ENCODE measurements at places on chromosomes 6 and 20. TPM values are rescaled to one million over a fixed set of nuclear protein-coding genes. Genes with fewer than 3 reads are reported as not detected.

The TTI1 gene
- total RNA-seq: 43.1 TPM

The CYP39A1 gene
- total RNA-seq: not detected

The PCSK2 gene
- not detected for total RNA-seq

The PMEPA1 gene
- 0.57 TPM for total RNA-seq

The BACH2 gene
- 68.1 TPM for total RNA-seq

The SMOC2 gene
- not detected for total RNA-seq

The SNAP91 gene
- not detected for total RNA-seq

The TMC2 gene
- total RNA-seq: not detected

The SPINT3 gene
- not detected for total RNA-seq

The MRAP2 gene
- total RNA-seq: not detected

The FOXS1 gene
- total RNA-seq: not detected

The B3GALT4 gene
- total RNA-seq: 5.6 TPM

The OTOR gene
- total RNA-seq: not detected

The GGTLC1 gene
- not detected for total RNA-seq

The FLOT1 gene
- 252 TPM for total RNA-seq

The FAM209B gene
- total RNA-seq: 1.2 TPM

The WFDC8 gene
- not detected for total RNA-seq

The MOG gene
- total RNA-seq: not detected

DNA sequence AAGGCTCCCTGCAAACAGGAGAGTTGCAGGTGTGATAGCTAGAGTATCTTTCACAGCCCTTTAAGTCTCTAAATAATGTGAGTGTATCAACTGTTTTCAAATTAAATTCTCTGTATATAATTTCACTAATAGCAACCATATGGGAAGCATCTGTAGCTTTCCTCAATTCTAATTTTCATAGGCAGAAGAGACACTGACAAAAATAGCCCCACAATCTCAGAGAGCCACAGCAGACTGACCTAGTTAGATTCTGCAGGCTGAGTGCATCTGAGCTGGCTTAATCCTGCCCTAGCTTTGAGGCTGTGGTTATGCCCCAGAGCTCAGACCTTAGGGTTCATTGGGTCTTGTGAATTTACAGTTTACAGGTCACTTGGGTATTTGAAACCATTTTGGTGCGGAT, 63.9 kb downstream of the MAP7 start:
- DNase-seq: no peak

- DNase-seq: no peak
These were observed 14.7 kb upstream of the TAF4 start for GRCh38 chr20:62080249-62080990.

- peak; percentile 25 for DNase-seq
These were observed 357.9 kb downstream of the FARS2 start for GRCh38 chr6:5619249-5619648.

- DNase-seq: no peak
These were observed 83.2 kb downstream of the LAMP5 start for GRCh38 chr20:9597547-9597946.

GRCh38 chr6:106886081-106886843, 88.3 kb downstream of the CD24 start:
- DNase-seq: no peak

DNA sequence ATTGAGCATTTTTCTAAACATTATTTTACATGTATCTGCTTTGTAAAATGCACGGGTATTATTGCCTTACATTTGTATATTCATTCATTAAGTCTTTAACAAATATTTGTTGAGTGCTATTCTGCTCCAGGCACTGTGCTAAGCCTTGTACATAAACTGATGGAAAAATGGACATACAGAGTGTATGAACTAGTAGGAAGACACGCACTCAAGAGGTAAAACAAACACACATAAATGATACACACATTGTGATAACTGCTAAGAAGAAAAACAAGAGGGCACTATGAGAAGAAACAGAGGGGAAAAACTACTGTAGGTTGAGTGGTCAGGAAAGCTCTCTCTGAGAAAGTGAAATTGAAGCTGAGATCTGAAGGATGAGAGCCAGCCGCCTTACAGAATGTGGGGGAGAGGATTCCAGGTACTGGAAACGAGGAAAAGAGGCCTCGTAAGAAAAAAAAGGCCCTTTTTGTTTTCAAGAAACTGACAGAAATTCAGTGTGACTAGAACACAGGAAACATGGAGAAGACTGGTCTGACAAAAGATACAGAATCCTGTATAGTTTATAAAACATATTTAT, 117.5 kb downstream of the EYA4 start:
- DNase-seq: no peak

- DNase-seq: no peak
These were observed 1.2 kb upstream of the DLGAP4 start for GRCh38 chr20:36304786-36305495.

DNA sequence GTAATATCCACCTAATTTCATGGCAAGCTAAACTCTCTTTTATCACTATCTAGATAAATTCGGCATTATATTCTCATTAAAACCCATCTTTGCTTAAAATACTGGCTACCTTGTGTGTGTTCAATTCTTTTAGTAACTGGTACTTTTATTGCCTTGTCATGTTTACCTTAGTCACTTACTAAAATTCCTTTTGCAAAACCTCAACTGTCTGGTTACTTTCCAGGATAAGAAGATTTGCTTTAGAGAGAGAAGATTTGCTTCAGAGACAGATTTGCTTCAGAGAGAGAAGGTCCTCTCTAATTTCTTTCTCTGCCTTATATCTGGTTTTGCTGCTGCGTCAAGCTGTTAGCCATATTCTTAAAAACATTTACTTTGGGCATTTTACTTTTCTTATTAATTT, 151.5 kb upstream of the MLIP start:
- no peak for DNase-seq

- no peak for DNase-seq
These were observed 22.2 kb downstream of the TFEB start for GRCh38 chr6:41713159-41713649.

DNA sequence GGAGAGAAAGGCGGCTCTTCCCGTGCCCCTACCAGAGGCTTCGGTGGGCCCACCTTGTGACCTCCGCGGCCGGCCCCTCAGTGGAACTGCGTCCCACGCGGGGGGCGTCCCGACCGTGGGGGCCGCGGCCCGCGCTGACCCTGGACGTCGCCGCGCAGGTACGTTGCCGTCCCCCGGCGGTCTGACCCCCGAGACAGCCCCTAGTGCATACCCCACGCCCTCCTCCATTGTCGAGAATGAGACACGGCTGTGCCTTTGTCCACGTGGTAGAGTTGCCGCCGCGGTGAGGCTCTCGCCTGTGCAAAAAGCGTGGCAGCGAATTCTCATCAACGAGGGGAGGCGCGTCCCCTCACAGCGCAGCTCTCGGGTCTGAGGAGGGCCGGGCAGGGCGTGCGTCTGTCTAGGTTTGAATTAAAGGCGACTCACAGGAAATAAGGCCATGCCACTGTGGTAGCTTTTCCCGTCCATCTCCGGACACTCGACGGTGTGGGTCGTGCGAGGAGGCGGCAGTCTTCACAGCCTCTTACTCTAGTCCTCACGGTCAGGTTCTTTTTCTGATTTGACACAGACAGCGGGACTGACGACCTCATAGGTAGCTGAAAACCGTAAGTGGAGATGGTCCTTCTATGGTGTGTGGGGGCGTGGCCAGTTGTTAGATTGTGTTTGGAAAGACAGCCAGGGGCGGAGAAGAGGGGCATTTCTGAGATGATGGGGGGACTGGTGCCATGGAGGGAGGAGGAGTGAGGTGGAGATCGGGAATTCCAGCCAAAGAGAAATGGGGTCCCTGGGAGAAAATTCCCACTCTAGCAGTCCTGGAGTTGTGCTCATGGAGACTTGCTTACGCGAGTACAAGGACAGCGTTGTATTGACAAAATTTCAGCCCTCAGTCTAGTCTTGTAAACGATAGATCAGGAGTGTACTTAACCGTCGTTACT, 580 bp downstream of the NXT1 start:
- DNase-seq: peak; percentile 54

DNA sequence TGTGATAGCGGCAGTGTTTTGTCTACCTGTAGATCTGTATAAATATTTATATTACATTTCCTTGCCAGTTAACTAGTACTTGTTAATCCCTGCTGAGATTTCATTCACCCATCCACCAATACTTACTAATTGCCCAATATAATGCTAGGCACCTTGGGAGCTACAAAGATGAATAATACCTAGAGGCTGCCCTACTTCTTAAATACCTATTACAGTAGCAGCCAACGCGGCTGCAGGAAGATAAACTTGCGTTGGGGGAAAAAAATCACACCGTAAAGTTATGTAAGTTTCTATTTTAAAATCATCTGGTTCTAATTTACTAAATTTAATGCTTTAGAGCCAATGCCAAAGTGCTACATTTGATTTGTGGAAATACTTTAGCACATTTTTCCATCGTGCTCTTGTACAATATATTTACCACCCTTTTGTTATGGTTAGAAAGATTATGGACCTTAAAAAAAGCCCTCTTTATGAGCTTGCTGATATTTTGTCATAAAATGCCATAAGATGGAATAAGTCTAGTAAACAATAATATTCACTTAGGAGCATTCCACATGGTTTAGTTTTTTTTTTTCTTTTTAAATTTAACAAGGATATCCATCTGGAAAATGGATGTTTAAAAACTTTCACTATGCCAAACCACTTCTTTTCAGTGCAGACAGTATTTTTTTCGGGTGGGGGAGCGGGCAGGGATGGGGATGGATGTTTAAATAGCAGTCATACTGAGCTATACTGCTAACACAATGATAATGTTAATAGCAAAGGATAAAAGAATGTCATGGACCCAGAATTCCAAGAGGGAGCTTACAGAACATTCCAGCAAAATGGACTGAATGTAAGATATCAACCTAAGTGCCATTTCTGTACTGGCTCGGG, 13.2 kb upstream of the NEDD9 start:
- DNase-seq: no peak

- peak; percentile 62 for DNase-seq
These were observed 25.6 kb downstream of the MMP24 start for GRCh38 chr20:35252037-35252461.

- no peak for DNase-seq
These were observed 175.8 kb upstream of the GGTLC1 start for GRCh38 chr20:24164360-24164759.

DNA sequence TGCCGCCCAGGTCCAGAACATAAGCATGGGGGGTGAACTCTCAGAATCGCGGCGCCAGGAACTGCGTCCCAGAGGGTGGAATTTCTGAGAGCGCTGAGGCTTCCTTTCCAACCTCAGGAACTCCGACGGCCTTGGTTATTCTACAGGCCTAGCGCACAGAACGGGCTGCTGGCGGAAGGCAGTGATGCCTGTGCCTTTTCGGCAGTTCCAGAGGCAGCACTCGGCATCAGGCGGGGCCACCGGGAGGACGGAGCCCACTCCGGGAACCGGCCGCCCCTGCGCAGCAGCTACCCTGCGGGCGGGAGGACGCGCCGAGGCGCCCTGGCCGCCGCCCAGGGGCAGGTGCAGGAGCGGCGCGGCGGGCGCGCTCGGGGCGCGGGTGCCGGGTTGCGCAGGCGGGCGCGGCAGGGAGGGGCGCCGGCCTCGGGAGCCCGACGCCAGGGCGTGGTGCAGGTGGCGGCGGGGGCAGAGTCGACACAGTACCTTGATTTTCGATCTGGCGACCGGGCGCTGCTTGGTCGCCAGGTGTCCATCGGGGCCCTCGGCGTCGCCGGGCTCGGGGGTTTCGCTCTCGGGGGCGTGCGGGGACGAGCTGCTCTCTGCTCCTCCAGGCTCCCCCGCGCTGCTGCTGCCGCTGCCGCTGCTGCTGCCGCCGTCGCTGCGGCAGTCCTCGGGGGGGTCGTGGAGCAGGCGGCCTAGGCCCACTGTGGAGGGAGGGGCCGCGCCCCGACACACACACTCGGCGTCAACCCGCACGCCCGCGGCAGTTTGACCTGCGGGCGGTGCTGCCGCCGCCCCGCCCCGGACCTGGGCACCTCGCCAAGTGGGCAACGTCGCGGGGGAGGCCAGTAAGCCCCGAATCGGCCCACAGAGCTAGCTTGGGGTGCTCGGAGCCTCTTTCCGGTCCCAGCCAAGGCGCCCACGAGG, 1.3 kb downstream of the OVOL2 start:
- DNase-seq: no peak

- peak; percentile 67 for DNase-seq
These were observed 20.3 kb downstream of the TTBK1 start for GRCh38 chr6:43263314-43264178.

- no peak for DNase-seq
These were observed 80.7 kb upstream of the MRAP2 start for GRCh38 chr6:83952830-83953229.

DNA sequence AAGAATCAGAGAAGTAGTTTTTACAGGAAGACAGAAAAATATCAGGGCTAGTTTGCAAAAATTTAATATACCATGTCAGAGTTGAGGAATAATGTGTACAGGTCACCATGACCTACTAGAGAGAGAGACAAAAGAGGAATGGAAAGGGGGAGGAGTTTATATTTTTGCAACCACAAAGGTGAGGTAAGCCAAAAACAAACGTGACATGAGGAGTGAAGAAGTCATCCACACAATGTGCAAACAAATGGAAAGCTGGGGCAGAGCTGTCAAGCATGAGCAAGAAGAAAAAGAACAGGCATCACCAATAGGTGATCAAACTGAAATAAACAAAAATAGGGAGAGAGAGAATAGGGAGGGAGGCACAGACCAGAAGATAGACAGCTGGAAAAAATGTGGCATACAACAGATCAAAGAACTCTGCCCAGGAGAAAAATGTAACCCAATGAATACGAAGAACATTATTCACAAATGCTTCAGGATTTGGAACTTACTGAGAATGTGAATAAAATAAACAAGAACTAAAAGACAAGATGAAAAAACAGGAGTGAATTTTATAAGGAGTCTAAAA, 15.5 kb downstream of the RARS2 start:
- no peak for DNase-seq

- no peak for DNase-seq
These were observed 214.3 kb downstream of the ZMYND8 start for GRCh38 chr20:47141941-47142773.

DNA sequence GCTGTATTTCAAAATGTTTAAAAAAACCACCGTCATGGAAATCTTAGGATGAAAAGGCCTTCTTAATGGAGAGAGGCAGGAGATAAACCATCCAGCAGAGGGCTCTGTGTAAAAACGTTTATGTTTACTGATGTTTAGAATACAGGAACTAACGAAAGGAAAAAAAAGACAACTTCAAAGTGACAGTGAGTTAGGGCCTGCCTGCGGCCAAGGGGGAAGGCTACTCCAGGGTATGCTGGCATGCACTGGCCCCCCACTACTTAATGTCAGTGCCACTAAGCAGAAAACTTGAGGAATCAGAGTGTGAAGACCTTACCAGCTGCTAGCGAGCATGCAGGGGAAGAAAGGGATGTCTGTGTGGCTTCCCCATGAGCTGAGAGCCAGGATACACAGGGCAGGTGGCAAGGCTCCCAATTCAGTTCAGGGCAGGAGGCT, 47.7 kb downstream of the AKAP7 start:
- peak; percentile 12 for DNase-seq

Measured in activated T-helper 1 cell treated with anti-CD3 and anti-CD28 coated beads, Interleukin-12 subunit alpha, Interleukin-12 subunit beta, Interleukin-2, Interleukin-4 antibody, amounts not matched to agents 30 ng/mL and 10 ng/mL and 1 ng/mL, durations not matched to agents 14 hours and 24 hours and 36 hours (primary cell).